NCI-H1105 (cell line): ENCODE measurements at places on chromosomes 1 and 21.

DNA sequence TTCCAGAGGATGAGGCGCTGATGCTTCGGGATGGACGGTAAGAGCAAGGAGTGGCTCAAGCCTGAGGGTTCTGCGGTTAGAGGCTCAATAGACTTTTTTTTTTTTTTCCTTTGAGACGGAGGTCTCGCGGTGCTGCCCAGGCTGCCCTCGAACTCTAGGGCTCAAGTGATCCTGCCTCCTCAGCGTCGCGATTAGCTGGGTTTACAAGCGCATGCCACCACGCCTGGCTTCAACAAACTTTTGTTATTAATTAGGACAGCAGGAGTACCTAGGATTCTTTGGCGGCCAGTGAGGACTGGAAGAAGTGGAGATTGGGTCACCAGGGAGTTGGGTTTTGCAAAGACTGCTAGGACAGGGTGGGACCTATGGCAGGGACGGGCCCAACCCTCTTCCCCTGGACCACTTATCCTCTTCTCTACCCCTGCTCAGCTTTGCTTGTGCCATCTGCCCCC, 587 bp downstream of the SCNM1 start:
- DNase-seq = no peak

DNA sequence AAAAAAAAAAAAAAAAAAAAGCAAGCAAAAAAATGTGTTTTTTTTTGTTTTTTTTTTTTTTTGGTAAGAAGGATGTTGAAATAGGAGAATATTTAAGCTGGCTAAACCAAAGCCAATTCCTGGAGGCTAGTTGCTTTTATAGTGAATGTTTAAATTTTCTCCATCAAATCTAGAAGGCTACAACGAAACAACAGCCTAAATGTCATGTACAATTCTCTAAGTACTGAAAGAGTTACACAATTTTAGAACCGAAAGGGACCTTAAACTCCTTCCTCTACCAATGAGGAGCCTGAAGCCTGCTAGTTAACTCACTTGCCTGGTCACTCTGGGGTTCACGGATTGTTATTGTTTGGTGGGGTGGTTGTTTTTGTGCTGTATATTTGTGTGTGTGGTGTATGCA, 3.5 kb downstream of the WLS start:
- no peak for DNase-seq

GRCh38 chr1:221719987-221720386, 21.9 kb downstream of the DUSP10 start:
- no peak for DNase-seq

- DNase-seq = no peak
These were observed 54.7 kb downstream of the RBM11 start for GRCh38 chr21:14270631-14271030.

- no peak for DNase-seq
These were observed 38.4 kb downstream of the AHCTF1 start for GRCh38 chr1:246893191-246893939.

DNA sequence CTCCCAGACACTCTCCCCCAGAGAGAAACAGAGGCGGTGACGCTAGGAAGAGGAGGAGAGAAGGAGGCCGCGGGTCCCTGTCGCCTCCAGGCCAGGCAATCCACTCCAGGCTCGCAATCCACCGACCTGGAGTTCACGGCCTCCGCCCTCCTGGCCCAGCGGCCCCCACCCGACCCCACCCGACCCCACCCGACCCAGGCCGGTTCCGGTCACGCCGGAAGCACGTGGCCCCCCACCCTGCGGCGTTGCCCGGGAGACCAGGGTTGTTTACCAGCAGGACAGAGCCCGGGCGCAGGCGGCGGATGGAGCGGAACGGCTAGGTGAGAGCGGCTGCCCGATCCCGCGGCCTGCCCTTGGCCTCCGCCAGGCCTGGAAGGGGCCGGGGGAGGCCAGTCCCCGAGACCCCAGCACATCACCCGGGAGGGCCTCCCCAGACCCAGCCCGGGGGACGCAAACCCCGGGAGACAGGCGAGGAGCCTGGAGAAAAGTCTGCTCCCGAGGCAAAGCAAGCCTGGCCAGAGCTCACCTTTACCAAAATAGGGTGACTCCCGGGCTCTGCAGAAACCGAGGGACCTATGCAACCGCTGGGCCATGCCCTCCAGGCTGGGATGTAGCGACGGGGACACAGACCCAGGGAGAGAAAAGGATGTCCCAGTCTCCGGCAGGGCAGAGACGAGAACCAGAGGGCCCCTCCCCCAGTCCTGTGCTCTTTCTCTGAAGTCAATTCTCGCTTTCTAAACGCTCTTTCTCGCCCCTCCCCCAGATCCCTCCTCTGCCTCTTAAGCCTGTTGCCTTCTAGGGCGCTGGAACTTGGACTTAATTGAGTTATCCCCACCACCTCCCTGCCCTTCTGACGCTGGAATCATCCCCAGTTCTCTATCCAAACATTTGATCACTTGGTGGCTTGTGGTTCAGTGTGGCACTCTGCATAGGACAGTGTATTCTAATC, at the start of the genes PLA2G2C and UBXN10:
TSS of gene PLA2G2C (minus strand) at position 685 of the 949 bp plus-strand sequence. CDS start 9,155 bp downstream, outside the sequence.
TSS of gene UBXN10 (plus strand) at position 263 of the 949 bp plus-strand sequence. CDS start 4,466 bp downstream, outside the sequence.
- no peak for DNase-seq

- no peak for DNase-seq
These were observed 48.0 kb upstream of the SLC19A1 start for GRCh38 chr21:45590246-45590725.

GRCh38 chr1:103459346-103459745, 66.2 kb upstream of the RNPC3 start:
- DNase-seq = no peak

GRCh38 chr1:246815693-246816270, 91.6 kb downstream of the SCCPDH start:
- no peak for DNase-seq

DNA sequence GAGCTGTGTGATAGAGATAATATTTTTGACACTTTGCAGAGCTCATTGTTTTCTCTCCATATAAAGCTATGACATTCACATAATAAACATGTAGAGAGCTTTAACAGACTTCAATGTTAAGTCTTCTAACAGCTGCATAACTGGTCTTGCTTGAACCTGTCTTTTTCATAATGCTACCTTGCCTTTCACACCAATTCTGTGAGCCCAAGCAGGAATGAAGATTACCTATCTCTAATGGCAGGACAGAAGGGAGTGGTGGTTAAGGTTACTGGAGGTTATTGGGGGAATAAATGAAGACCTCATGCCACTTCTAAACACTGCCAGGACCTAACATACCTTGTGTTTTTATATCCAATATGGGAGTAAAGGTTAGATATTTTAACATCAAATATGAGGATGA, 2.3 kb upstream of the CD55 start:
- no peak for DNase-seq

GRCh38 chr21:15457965-15458364, 271.8 kb upstream of the USP25 start:
- no peak for DNase-seq

DNA sequence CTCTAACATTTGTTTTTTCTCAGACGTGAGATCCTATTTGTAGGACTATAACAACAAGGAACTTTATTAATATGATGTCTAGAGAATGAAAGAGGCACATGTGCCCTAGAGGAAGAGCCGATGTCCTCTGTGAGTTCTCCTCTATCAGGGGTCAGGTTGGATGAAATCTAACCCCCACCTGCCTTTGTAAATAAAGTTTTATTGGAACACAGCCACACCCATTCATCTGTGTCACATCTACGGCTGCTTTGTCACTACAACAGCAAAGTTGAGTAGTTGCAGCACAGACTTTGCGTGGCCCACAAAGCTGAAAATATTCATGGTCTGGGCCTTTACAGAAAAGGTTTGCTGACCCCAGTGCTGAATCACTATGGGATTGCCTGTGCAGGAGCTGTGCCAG, 571 bp upstream of the CAPN9 start:
- DNase-seq = no peak

GRCh38 chr21:26199456-26199855, 28.9 kb upstream of the APP start:
- no peak for DNase-seq

GRCh38 chr1:92317836-92318493, 19.1 kb downstream of the RPAP2 start:
- no peak for DNase-seq

- DNase-seq = no peak
These were observed 817.9 kb upstream of the ADGRL2 start for GRCh38 chr1:80982831-80983230.

DNA sequence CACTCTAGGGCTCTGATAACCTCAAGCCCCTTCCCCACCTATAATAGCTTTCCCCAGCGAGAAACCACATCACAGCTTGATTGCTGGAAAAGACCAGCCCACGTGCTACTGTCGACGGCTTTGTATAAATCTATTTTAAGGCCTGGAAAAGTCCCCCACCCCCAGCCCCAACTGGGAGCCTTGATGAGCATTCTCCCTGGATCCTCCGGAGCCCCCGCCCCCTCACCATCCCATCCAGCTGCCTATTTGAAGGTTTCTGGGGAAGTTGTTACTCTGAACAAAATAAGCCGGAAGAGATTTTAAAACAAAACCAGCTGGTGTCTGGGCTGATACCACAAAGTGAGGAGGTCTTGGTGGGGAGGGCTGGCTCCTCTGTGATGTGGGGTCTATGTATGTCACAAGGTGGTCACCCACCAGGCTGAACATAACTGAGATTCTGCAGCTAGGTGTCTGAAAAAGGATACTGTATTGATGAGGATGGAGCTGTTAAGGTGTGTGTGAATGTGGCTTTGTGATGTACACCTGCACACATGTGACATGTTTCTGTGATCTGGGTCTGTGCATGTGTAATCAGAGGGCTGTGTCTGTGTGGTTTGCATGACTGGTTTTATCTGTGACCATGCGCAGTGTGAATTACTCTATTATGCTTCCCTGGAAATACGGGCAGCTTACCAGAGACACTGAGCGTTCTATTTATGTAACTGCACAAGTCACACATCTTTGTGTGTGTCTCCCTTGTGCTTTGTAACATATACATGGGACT, 25.0 kb downstream of the RIMS3 start:
- DNase-seq = no peak

DNA sequence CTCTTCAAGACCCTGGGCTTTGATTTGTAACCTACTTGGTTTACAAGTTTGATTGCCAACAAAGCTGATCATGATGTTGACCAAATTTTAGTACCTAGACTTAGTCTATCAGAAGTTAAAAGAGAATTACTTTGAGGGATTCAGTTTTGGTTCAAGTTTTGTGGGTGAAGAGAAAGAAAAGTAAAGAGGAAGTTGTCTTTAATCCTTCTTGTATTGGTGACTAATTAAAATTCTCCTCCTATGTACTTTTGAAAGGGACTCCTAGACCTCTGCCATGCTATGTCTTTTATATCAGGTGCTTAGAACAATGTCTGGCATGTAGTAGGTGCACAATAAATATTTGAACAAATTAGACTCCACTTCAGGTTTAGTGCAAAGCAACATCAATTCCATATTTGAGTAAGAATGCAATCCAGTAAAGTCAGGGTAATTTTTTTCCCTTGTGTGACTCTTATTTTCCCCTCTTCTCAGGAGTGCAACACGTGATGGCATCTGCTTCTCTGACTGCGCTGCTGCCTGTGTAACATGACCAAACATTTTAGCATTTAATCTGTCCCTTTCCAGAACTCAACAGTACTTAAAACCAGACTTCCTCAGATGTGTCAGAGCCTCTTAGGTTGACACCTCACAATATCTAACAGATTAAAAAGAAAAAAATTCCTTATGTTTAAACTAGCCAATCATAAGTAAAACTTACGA, 41.1 kb upstream of the KCNQ4 start:
- DNase-seq = no peak
